Stimulated activated CD8-positive, alpha-beta memory T cell treated with anti-CD3 and anti-CD28 coated beads, Interleukin-4, amount 100 ng/mL, for 4 hours (primary cell): ENCODE measurements at places on chromosomes 6 and 20.

DNA sequence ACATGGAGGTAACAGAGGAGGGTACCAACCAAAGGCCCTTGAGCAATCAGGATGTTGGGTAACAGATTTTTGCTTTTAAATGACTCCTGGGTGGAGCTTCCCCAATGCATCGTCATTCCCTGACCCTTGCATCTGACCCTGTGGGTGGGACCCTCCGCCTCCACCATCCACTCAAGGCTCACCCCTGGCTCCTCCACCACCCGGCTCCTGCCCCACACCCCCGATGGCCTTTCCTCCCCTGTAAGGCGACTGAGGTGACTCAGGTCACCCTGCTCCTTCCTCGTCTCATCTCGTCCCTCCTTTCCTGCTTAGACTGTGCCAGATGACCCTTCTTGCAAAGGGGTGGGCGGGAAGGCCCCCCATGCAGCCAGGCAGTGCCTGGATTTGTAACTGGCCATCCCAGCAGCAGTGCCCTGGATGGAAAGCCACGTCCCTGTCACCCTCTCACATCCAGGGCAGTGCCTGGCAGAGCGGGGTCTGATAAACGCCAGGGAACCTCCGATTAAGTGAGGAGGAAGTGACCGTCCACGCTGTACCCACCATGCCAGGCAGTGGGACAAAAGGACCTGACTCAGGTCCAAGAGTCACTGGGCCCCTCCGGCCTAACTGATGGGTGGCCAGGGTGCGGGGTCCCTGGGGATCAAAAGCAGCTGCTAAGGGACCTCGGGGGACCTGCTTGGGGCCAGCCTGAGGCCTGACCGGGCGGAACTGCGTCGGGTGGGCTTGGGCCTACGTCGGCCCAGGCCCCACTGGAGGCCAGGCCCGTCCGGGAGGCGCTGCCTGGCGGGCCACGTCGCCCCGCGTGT, 624 bp upstream of the NPEPL1 start:
- no peak for DNase-seq

- no peak for DNase-seq
Measured at GRCh38 chr20:60467771-60468170, 509.5 kb downstream of the CDH26 start.

- DNase-seq = no peak
Measured at GRCh38 chr6:151663559-151663958, 143.9 kb upstream of the ESR1 start.

DNA sequence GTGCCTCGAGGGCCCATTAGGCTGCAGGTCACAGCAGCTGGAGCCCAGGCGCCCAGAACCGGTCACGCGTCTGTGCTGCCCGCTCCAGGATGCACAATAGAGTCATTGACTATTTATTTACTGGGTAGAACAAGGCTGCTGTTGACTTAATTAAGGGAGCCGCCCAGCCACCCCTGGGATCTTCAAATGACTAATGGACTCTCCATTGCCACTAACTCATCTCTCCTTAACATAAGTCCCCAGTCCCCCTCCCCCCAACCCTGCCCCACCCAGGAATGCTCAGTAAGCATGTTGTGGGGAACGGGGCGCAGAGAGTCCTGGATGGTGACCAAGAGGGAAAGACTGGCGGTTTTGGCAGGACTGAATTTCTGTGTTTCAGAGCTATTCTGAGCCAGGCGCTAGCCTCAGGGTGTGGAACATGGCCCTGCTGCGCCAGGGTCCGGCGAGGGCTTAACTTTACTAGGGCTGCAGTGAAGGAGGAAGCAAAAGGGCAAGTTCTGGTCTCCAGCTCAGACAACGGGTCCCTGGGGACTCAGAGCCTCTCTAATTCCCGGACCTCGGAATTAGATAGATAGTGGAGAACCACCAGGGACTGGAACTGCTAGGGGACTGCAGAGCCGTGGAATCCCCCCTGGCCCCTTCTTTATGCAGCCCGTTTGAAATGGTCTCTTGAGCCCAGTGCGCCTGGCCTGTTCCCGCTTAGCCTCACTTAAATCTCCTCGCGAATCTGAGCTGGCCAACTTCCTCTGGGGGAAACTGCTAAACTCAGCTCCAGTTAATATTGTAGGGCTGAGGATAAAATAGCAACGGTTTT, 1.5 kb upstream of the GRIK2 start:
- no peak for DNase-seq

DNA sequence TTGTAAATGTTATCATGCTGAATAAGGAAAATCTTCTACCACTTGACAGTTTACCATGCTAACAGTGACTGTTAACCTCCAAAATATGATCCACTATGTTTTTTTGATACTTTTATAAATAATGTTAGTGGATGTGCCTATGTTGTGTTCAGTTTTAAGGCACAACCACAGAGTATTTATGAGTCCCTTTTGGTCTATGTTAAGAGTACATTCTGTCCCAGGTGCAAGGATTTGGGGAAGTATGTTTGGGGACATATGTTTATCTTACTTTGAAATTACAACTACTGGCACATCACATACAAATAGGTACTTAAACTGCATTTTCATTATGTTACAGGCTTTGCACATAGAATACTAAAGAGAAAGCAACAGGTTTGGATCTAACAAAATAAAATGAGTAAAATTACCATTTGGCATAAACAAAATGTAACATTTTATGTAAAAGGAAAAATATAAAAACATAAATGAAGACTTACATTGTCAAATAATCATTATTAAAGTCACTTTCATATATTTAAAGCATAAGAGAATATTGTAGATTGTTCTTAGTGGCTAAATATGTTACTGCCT, 71.2 kb downstream of the SESN1 start:
- DNase-seq = no peak

DNA sequence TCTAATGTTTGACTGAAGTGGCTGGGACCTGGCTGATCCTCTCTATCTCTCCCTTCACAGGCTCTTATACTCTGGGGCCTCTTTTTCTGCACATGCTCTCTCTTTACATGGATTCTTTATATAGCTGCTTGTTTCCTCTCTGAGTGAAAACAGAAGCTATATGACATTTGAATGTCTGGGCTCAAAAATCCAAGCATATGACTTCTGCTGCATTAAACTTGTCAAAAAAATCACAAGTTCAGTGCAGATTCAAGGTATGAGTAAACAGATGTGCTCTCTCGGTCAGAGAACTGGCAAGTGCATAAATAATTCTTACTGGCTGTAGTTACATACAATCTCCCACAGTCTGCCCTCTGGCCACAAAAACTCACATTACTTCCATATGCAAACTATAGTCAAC, 96.6 kb downstream of the LCA5 start:
- DNase-seq = no peak

- DNase-seq = no peak
Measured at GRCh38 chr6:79602859-79603258, 28.3 kb upstream of the SH3BGRL2 start.

DNA sequence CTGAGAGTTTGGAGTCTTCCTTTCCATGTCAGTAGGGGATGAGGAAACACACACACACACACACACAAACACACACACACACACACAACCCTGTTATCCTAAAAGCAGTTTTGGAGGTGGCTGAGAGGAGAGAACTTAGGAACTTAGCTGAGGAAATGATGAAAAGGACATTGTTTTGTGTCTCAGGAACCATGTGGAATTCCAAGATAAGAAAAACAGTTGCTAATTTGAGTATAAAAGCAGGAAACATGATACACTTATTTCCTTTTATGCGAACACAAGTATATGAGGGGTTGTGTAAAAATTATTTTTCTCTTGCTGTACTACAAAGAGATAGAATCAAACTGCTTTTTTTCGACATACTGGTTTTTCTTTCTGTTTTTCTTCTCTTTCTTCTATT, at the start of gene MYCT1:
Gene MYCT1, plus strand, starts transcription at position 264 of the 400 bp plus-strand sequence. Its CDS starts 6 bp downstream, at position 270.
- DNase-seq = no peak

GRCh38 chr6:54431466-54431865, 123.2 kb downstream of the TINAG start:
- DNase-seq = no peak

- DNase-seq = no peak
Measured at GRCh38 chr6:167210375-167211294, 52.9 kb upstream of the GPR31 start.

DNA sequence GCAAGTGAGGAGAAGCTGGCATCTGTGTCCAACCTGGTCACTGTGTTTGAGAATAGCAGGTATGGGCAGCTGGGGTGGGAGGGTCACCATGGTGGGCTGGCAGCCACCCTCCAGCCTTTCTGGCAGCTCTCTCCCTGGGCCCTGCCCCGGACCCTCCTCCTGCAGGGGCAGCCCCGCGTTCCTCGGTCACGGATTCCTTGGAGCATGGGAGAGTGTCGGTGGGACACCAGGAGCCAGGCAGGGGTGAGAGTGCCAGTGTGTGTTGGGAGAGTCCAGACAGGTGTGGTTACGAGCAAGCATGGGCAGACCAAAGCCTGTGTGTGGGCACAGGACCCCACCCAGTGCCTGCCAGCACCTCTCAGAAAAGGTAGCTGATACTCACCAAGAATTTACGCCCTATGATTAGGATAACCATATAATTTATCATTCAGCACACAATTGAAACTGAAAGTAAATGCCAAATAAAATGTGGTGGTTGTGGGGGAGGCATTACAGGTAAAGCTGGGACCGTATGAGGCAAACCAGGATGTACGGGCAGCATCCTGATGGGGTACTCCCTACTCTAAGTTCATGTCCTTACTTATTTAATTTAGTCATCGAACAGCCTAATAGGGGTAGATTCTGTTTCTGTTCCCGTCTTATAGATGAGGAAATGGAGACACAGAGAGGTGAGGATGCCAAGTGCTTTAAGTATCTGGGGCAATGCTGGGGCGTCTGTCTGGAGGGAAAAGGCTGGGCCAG, 542 bp downstream of the FGD2 start:
- DNase-seq = no peak

GRCh38 chr6:144064402-144065212, 30.8 kb downstream of the SF3B5 start:
- peak; percentile 48 for DNase-seq

DNA sequence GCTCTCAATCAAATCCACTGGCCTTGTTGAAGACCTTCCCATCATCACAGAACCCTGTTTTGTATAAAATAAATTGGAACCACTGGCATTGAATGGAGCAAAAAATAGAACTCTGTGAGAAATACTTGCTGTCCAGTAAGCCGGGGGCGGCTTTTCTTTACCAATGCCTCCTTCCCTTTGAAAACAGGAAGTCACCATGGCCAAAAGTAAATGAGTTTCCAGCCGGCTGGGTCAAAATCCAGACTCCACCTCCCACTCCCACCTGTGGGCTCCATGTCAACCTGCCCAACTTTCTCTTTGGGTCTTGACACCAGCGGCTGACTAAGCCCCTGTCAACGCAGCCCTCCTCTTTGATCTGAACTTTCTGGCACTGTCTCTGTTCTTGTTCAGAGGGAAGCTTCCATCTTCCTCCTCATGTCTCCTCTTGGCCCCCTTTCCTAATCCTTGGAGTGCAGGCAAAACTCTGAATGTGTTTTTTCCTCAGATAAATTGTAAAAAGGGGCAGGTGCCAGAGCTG, 95.2 kb downstream of the TFAP2C start:
- no peak for DNase-seq

GRCh38 chr6:125156496-125156895, 2.9 kb downstream of the TPD52L1 start:
- no peak for DNase-seq

DNA sequence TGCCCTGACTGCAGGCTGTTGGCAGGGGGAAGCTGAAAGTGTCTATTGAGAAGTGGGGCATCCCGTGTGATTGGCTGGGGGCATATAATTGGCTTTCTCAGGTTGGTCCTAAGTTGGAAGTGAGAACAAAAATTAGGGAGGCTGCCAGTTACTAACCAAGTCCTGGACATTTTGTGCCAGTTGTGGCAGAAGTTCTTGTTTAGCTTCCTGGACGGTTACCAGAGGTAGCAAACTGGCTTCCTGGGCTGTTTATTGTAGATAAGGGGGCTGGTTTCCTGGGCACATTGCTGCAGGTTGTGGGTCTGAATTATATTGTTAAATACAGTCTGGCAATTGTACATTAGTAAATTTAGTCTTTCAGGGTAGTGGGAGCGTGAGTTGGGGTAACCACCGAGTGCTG, 50.6 kb upstream of the SLC2A12 start:
- no peak for DNase-seq

- no peak for DNase-seq
Measured at GRCh38 chr6:95946906-95947305, 68.9 kb upstream of the FUT9 start.

- DNase-seq = no peak
Measured at GRCh38 chr6:126618639-126619343, 278.9 kb downstream of the CENPW start.

GRCh38 chr6:20900389-20901160, 366.3 kb downstream of the CDKAL1 start:
- no peak for DNase-seq

DNA sequence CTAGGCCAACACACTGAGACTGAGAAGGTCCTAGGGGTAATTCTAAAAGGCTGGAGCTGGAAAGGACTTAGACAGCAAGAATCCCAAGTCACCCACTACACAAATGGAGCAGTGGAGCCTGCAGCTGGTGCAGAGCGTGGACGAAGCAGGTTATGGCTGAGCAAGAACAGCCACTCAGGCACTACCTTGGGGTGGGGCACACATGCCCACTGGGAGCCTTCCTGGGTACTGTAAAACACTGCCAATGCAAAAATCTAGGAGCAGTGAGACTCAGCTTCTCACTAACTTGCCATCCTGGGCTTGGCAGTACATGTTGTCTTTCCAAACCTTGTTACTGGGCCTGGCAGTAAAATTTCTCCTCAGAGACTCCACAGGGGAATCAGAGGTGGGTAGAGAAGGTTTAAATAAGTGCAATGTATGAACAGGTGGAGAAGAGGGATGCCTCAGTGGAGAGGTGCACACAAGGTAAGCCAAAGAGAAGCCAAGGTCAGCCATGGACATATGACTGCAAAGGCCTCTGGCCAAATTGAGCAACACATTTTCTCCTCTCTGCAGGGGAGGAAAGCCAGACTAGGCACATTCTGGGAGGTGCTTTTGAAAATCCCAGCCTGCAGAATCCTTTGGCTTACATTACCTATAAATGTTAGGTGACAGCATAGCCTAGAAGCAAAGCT, 105.6 kb downstream of the TNFRSF21 start:
- no peak for DNase-seq

DNA sequence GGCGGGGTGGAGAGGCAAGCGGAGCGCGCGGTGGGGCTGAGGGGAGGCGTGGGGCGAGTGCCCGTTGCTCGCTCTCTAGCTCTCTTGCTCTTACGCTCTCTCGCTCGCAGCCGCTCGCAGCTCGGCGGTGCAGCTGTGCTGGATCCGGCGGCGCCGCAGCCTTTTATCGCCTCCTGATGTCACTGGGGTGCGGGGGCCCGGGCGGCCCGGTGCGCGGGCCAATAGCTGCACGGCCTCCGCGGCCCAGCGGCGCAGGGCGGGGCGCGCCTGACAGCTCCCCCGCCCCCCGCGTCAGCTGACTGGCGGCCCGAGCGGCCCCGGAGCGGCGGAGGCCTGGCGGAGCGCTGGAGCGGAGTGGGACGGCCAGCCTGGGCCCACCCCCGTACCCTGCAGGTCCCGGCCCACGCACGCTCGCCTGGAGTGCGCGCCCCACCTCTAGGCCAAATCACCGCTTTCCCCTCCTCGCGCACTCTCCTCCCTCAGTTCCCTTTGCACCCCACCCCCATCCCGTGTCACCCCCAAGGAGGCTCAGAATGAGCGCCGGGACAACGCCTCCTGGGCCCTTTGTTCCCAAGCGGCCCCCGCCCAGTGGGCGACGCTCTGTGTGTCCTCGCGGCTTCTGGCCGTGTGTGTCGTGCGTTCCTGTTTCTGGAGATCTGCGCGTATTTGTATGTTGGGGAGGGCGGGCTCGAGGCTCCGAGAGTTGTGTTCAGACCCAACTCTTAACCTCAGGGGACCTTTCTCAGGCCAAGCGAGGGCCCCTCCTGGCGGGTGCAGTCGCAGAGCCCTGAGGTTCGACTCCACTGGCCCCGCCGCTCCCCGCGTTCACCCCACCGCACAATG, at the start of gene MAFB:
Gene MAFB, minus strand, starts transcription at position 137 of the 843 bp plus-strand sequence. CDS start 386 bp downstream, outside the sequence.
- DNase-seq = no peak
